ENCODE measurements at places on chromosomes 1 and 21. TPM values are rescaled to one million over a fixed set of nuclear protein-coding genes. Genes with fewer than 3 reads are reported as not detected.

SLC25A34 gene
- total RNA-seq = 1.9 TPM

CHTOP gene
- 82.0 TPM for total RNA-seq

GRCh38 chr1:6010554-6010953 lies 18.3 kb upstream of the NPHP4 start:
- peaks cover 18% of the 10 kb centered on the region for H3K4me1 ChIP-seq
- H3K27ac ChIP-seq = peak overlapping the region; percentile 19
- no peak overlapping the region for H3K4me3 ChIP-seq
- H3K36me3 ChIP-seq = no peaks in the 10 kb centered on the region
- H3K27me3 ChIP-seq = no peaks in the 10 kb centered on the region

- peaks cover 8% of the 10 kb centered on the region for H3K27me3 ChIP-seq
- H3K4me3 ChIP-seq = no peak overlapping the region
- H3K27ac ChIP-seq = no peak overlapping the region
- DNase-seq = no peak
- H3K36me3 ChIP-seq = peaks cover 2% of the 10 kb centered on the region
- peaks cover 6% of the 10 kb centered on the region for H3K4me1 ChIP-seq
These were observed 105.4 kb downstream of the PTPN14 start for GRCh38 chr1:214445831-214446614.

GRCh38 chr1:41851589-41851988 lies 67.1 kb downstream of the HIVEP3 start:
- H3K36me3 ChIP-seq = peaks cover 9% of the 10 kb centered on the region
- no peak overlapping the region for H3K4me3 ChIP-seq
- no peak for DNase-seq
- H3K27me3 ChIP-seq = no peaks in the 10 kb centered on the region
- peaks cover 16% of the 10 kb centered on the region for H3K4me1 ChIP-seq
- H3K27ac ChIP-seq = no peak overlapping the region

DNA sequence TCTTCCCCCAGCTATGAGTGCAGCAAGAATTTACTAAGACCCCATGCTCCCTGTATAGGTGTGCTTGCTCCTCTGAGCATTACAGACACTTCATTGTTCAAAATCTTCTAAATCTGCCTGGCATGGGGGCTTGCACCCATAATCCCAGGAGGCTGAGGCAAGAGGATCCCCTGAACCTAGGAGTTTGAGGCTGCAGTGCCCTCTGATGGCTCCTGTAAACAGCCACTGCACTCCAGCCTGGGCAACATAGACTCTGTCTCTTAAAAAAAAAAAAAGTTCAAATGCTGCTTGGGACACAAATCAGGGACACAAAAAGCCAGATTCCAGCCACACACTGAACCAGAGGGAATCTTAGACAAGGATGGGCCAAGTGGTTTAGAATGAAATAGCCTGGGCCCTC lies 3.4 kb upstream of the ACOT7 start:
- no peak for DNase-seq
- no peak overlapping the region for H3K27ac ChIP-seq
- peaks cover 5% of the 10 kb centered on the region for H3K27me3 ChIP-seq
- H3K4me3 ChIP-seq = no peak overlapping the region

GRCh38 chr1:169133228-169133576 lies 26.7 kb downstream of the ATP1B1 start:
- H3K4me3 ChIP-seq = no peak overlapping the region
- peaks cover 2% of the 10 kb centered on the region for H3K36me3 ChIP-seq
- no peak for DNase-seq
- no peaks in the 10 kb centered on the region for H3K27me3 ChIP-seq

GRCh38 chr1:212237651-212238050 lies 47.6 kb upstream of the PPP2R5A start:
- no peak overlapping the region for H3K27ac ChIP-seq
- H3K4me3 ChIP-seq = no peak overlapping the region
- no peaks in the 10 kb centered on the region for H3K27me3 ChIP-seq
- H3K4me1 ChIP-seq = peaks cover 12% of the 10 kb centered on the region
- DNase-seq = no peak
- H3K36me3 ChIP-seq = no peaks in the 10 kb centered on the region
